Mesothelial cell of epicardium (in vitro differentiated cells): ENCODE measurements at places on chromosomes 4 and X.

DNA sequence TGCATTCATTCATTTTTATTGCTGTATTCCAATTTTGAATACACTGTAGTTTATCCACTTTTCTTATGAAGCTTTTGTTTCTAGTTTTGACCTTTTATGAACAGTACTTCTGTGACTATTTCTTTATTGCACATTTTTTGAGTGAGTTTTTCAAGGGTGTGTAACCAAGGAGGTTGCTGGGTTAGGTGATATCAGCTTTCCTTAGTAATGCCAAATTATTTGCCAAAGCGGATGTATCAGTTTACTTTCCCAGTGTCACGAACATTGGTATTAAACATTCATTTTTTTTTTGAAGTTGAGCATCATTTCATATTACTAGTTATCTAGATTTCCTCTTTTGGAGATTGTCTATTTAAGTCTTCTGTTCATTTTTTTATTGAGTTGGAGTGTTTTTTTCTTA, 32.9 kb downstream of the STIM2 start:
- no peak for DNase-seq

GRCh38 chr4:78057135-78057599, at the start of gene FRAS1:
FRAS1 (plus strand) TSS chr4:78057323; CDS start chr4:78058010, 687 bp downstream.
- peak; percentile 56 for DNase-seq

GRCh38 chr4:163679189-163679588, 184.7 kb downstream of the TMA16 start:
- no peak for DNase-seq

GRCh38 chrX:39769748-39770147, 328.0 kb downstream of the BCOR start:
- DNase-seq: no peak

- no peak for DNase-seq
Observed at GRCh38 chr4:58541926-58542325, 1431.7 kb upstream of the IGFBP7 start.

DNA sequence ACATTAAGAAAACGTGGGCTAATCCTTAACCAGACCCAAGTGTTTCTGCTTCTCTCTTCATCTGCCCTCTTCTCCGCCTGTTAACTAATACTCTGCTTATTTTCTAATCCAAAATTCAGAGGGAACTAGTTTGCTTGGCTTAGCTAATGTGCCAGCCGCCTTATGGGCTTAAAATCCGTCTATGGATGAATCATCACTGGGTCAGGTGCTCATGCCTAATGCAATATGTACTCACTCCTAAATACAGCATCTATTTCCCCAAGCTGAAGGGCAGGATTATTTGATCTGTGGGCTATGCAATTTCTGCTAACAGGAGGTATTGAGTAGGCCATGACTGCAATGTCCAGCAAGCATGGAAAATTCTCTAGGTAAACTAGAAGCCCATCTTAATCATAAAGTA, 12.4 kb downstream of the DYNLT3 start:
- no peak for DNase-seq

DNA sequence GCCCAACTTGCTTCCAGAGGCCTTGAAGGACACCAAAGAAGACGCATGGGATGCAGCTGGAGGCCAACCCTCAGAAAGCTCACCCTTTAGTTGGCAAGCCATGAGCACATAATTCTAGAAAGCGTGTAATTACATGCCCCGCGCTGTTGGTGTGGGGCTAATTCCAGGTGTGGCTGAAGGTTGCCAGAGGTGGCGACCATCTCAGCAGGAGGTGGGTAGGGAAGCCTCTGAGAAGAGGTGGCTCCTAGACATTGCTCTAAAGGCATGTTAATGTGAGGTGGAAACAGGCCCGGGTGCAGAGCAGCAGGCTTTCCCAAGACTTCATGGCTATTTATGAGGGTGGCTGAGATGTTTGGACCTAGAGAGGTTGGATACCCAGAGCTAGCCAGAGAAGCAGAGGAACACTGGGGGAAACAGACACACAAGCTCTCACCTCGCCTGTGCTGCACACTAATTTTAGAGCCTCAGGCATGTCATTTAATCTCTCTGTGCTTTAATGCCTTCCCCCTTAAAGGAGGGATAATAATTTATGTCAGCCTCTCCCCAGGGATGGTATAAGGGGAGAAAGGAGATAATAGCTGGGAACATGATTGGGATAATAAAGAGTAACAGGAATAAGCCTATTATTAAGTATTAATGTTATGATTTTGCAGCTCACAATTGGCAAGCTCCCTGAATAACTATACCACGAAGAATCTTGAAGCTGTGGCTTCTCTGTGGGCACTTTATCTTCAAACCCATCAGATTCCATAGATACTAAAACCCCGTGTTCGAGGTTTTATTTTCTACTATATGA, 60.0 kb upstream of the HELT start:
- DNase-seq: no peak

DNA sequence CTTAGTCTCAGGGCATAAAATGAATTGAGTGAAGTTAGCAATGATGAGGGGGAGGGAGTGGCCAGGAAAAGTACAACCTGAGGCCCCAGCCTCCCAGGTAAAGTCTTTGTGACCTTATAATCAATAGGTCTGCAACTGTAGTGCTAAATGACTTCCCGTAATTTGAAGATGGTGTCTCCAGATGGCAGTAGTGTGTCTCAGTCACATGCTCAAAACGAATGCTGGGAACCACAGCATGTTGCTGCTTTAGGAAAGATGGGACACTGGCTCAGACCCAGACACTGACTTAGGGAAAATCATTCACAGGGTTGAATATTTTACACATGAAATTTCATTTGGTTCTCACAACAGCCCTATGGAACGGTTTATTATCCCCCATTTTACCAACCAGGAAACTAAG, 10.3 kb downstream of the SRPX2 start:
- DNase-seq: no peak
